CD4-positive, alpha-beta T cell treated with Interleukin-6 at 100 ng/mL for 8 hours (primary cell): ENCODE measurements at places on chromosomes 13 and 19.

- DNase-seq, result no peak
These were observed 147.2 kb upstream of the FREM2 start for GRCh38 chr13:38539632-38540031.

DNA sequence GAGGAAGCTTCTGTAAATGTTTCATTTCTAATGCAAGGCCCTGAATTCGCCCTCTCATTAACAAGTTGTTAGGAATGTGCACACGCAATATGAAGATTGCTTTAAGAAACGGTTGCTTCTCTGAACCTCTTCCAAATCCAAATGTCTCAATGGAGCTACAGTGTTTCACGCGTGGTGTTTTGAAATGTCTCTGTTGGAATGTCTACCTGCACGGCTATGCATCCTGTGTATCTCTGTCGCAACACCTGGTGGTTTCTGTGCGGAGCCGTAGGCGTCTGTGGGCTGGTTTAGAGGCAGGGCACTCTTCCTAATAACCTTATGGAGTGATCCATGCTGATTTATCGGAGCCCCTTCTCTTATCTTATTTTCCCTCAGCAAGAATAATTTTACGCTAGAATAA is 1584.2 kb upstream of the SLC10A2 start:
- no peak for DNase-seq

DNA sequence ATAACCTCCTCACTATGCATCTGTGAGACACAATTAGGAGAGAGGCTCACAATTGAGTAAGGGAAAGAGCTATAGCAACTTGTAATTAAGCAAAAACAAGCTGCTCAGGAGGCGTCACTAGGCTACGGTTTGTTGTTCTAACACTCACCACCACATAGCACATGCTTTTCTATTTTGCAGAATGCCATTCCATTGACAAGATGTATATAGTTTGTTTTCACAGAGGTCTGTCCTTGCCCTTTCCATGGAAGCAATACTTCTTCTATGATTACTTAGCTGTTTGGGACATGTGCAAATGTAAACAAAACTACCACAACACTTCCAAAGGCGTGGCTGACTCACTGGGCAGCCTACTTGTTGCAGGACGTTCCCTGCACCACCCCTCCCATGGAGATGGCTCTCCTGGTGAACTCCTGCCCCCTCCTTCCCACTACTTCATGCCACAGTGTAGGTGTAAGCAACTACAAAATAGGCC is 33.9 kb upstream of the FAM216B start:
- DNase-seq, result no peak

GRCh38 chr13:23418776-23419683 is 14.5 kb downstream of the SACS start:
- no peak for DNase-seq

DNA sequence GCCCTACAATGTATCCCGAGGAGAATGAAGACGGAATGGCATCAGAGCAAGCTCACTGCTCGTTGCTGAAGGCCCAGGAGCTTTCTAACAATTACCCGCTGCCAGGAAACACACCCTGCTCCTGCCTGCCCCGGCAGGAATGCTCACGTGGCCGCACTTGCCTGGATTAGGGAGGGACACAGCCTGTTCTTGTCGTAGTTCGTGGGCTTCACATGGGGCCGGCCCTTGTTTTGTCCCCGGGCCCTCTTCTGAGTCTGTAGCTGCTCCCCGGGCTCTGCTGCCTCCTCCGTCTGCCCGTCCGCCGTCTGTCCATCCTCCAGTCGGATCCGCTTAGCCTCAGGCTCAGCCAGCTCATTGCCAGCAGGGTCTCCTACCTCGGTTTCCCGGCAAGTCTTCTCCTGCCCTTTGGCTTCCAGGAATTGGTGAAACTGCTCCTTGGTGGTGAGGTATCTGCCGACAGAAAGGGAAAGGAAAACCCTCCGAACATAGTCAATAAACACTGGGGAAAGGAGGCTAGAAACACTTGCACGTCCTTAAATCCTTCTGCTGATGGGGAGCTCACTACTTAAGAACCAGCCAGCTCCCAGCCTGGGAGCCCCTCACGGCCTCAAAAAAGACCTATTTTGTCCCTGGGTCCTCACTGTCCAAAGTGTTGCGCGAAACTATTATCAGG is 941 bp downstream of the DUS3L start:
- DNase-seq, result no peak

DNA sequence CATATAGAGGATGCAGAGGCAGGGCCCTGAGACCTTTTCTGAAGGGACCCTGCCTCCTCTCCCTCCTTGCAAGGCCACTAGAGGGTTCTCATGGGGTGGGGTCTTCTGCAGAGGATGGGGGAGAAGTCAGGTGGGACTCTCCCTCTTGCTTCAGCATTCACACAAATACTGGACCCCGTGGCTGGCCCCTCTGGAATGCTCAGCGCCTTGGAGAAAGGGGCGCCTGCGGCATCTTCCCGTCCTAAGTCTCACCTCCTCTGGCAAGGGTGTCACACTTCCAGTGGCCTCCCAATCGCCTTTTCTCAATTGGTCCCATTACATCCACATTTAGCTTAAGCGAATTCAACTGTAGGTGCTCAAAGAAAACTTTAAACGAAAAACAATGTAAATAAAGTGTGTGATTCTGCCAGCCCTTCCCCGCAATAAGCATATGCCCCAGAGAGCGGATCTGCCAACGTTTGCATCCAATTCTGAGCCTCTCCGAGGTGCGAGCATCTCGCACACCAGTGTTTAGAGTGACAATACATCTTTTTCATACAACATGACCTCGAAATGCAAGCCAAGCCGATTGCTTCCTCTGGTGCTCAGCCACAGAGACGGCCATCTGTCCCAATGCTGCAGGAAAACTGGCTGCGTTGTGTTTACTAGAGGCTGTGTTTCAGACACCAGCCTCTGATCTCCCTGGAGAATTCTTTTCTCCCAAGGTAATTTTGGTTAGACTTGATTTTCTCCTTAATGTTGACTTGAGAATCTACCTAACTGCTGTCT is 69.1 kb upstream of the WASF3 start:
- no peak for DNase-seq

GRCh38 chr13:109783447-109783814 is 3.0 kb downstream of the IRS2 start:
- DNase-seq, result no peak

DNA sequence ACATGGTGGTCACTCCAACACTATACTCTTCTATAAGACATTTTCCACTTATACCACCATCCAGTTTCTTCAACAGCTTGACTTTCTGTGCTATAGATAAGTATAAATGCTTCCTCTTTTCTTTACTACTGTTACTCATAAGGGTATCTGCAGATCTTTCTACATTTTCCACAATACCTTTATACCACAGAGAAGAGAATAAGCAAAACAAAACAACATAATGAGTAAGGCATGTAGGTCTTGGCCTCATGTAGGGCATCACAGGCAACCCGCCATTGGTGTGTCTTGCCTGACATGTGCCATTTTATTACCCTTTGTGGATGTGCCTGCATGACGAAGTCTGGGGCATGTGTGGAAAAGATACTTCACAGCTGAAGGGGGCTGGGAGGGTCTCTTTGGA is 265.3 kb upstream of the STARD13 start:
- no peak for DNase-seq

GRCh38 chr13:99155821-99156220 is 44.8 kb upstream of the UBAC2 start:
- DNase-seq, result no peak

- no peak for DNase-seq
These were observed 66.5 kb downstream of the MLLT1 start for GRCh38 chr19:6213266-6213595.

- no peak for DNase-seq
These were observed 232.4 kb downstream of the SLITRK5 start for GRCh38 chr13:87903553-87903952.

DNA sequence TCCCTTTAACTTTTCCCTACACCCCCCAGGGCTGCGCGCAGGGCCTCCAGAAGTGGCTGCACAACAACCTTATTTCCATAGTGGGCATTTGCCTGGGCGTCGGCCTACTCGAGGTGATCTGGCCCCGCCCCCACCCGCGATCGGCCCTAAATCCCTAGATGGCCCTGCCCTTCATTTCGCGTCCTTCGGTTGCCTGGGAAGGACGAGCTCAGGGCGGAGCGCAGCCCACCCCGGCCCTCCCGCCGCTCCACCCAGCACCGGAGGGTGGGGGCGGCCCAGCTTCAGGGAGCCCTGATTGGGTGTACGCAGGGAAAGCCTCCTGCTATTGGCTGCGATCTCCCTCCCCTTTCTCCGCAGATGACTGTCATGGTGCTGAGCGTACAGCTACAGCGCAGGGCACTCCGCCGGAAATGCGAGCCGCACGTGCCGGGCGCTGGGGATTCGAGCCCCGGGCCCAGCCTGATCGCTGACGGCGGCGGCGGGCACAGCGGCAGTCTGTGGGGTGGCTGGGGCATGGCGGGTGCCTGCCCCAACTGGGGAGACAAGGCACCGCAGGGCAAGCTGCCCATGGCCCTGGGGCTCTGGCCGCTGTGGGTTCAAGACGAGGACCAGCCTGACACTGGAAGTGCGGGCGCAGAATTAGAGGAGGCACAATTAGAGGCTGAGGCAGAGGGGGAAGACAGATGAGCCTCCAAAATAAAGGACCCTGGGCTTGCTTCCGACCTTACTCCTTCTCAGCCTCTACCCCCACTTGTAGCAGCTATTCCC is 4.3 kb downstream of the CD37 start:
- no peak for DNase-seq

DNA sequence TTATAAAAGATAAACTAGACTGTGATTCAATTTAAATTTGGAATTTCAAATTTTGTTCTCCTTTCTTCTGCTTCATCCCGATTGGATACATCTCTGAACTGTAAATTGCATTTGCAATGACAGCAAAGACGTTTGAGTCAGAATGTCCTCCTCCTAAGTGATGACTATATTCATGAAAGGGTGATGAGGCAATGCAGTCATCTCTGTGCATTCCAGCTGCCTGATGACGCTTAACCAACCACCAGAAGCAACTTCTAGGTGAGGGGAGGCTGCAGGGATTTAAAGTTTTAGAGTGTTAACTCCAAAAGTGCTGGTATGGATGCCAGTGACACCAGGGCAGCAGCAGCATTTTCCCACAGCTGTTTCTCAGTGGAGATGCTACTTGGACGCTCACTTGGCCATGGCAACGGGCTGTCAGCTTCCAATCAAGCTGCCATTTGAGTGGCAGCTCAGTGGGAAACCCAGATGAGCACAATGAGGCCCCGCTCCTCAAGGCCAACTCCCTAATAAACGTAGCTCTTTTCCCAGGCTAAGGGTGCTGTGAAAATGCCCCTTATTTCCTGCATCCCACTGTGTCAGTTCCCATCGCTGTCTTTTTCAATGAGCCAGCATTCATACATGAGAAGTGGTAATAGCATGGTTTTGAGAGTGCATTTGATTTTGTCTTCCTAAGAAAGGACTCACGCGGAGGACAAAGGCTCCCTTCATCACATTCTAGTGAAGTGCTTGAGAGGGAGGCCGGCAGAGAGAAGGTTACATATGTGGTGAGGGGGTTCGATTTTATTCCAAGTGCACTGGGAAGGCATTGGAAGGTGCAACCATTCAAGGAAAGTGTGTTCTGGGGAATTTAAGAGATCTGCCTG is 45.2 kb upstream of the AMER2 start:
- no peak for DNase-seq

- no peak for DNase-seq
These were observed 212.1 kb downstream of the KCNRG start for GRCh38 chr13:50227361-50227760.

DNA sequence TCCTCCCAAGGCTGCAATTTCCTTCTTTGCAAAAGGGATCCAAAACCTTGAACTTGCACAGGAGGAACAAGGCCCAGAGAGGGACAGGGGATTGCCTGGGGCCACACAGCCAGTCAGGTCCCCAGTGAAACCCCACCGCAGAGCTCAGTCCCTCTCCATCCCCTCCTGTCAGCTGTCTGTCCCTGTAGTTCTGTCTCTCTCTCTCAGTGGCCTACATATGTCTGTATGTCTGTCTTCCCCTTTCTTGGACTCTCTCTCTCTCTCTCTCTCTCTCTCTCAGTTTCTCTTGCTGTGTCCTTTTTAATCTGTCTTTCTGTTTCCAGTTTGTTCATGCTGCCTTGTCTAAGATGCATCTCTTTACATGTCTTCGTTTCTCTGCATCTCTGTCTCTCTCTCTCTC is 11.5 kb downstream of the CEACAM19 start:
- DNase-seq, result no peak

DNA sequence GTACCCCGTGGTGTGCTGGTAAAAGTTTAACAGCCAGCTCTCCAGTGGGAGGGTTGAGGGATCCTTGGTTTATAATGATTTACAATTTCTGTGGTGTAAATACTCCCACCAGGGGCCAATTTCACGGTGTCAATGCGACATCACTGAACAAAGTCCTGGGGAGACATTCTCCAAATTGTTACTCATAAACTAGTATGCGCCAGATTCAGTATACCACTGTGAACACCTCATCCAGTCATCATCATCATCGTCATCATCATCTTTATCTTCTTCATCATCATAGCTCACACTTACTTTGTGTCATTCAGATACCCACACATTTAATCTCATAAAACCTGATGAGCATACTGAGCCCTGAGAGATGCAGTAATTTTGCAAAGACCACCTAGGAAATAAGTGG is 17.2 kb upstream of the TNFSF14 start:
- no peak for DNase-seq

DNA sequence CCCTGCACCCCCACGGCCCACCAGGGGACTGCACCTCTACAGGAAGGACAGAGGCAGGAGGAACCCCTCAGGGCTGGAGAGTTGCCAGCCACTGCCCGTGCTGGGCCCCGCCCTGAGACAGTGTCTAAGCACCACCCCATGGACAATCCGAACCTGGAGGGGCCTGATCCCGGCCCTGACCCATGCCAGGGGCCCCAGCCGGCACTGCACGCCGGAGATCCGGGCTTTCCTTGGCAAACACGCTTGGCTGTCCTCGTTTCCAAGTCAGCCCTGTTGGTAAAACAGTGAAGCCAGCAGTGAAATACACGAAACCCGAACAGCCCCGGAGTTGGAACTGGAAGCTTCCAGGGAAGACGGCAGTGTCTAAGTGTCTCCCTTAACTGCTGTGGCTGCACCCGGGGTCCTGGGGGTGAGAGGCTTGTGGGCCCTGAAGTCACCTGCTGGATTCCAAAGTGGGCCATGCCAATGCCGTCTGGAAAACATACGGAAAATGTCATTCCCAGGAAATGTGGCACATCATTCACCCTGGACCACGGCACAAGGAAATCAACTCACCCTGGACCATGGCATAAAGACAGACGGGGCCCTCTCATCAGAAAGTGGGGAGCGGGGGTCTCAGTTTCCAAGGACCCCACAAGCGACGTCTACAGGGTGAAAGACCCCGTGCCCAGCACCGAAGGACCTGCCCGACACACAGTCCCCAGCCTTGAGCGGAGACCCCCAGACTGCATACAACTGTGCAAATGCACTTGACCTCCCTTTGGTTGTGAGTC is 30.9 kb downstream of the RASA3 start:
- no peak for DNase-seq

GRCh38 chr19:10812902-10813404 is 23.1 kb downstream of the TMED1 start:
- DNase-seq, result no peak

GRCh38 chr19:10553943-10554381 is 10.3 kb downstream of the ATG4D start:
- DNase-seq, result peak; percentile 68
